ENCODE measurements at places on chromosomes 16 and 17. TPM values are rescaled to one million over a fixed set of nuclear protein-coding genes. Genes with fewer than 3 reads are reported as not detected.

- no peaks in the 10 kb centered on the region for H3K4me1 ChIP-seq
- H3K27me3 ChIP-seq = no peaks in the 10 kb centered on the region
- no peak overlapping the region for H3K4me3 ChIP-seq
- peaks cover 8% of the 10 kb centered on the region for H3K36me3 ChIP-seq
Measured at GRCh38 chr16:66728804-66729203, 22.6 kb downstream of the DYNC1LI2 start.

RNF112 gene
- total RNA-seq = 6.6 TPM

DNA sequence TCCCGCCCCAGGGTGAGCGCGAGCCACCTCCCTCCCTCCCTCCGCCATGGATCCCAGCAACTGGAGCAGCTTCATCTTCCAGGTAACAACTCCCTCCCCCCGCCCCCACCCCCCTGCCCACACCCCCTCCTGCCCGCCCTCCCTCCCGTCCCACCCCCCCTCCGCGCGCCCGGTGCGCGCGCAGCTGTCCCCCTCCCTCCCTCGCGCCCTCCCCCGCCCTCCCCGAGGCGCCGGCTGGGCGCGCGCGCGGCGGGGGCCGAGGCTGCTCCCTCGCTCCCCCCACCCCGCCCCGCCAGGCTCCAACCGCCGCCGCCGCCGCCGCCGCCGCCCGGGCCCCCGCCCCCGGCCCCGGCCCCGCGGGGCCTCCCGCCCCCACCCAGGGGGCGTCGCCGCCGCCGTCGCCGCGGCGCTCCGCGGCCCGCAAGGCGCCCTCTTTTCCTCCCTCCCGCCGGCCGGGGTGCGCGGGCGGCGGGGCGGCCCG is at the start of gene MAZ:
MAZ (plus strand) TSS at position 431 of the 481 bp plus-strand sequence. CDS start 173 bp downstream, outside the sequence.
- peak within 1 kb of the TSS; percentile 98 for H3K27ac ChIP-seq
- H3K4me3 ChIP-seq = peak within 1 kb of the TSS; percentile 63
- peaks cover 2% of the 10 kb centered on the region for H3K36me3 ChIP-seq
- H3K4me1 ChIP-seq = peaks cover 23% of the 10 kb centered on the region
- H3K27me3 ChIP-seq = no peaks in the 10 kb centered on the region

GRCh38 chr17:57413848-57414651 is 157.7 kb downstream of the MSI2 start:
- H3K4me1 ChIP-seq = no peaks in the 10 kb centered on the region
- no peak for DNase-seq
- H3K27ac ChIP-seq = no peak overlapping the region

MMP2 gene
- 175 TPM for total RNA-seq

IKZF3 gene
- 0.55 TPM for total RNA-seq

GRCh38 chr17:21223086-21223485 is 9.1 kb upstream of the TMEM11 start:
- no peak for DNase-seq
- H3K4me1 ChIP-seq = no peaks in the 10 kb centered on the region
- no peak overlapping the region for H3K27ac ChIP-seq
- no peak overlapping the region for H3K4me3 ChIP-seq

DNA sequence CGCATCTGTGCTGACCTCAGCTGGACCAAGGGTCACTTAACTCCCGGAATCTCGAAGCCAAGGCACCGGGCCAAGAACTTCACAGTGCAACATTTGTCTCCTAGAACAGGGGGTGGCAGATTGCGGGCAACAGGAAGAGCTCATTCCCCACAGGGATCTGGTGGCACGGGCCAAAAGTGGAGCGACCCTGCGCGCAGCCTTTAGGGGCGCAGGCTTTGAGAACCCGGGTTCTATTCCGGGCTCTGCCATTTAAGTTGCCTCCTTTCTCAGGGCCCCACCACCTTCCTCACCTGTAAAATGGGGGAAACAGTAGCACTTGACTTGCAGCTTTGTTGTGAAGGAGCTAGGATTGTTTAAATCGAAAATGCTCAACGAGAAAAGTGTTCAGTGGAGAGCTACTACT is 651 bp downstream of the SHMT1 start:
- H3K4me3 ChIP-seq = peak overlapping the region; percentile 69
- no peaks in the 10 kb centered on the region for H3K4me1 ChIP-seq
- H3K27me3 ChIP-seq = no peaks in the 10 kb centered on the region
- H3K36me3 ChIP-seq = no peaks in the 10 kb centered on the region
- H3K27ac ChIP-seq = peak overlapping the region; percentile 75

DNA sequence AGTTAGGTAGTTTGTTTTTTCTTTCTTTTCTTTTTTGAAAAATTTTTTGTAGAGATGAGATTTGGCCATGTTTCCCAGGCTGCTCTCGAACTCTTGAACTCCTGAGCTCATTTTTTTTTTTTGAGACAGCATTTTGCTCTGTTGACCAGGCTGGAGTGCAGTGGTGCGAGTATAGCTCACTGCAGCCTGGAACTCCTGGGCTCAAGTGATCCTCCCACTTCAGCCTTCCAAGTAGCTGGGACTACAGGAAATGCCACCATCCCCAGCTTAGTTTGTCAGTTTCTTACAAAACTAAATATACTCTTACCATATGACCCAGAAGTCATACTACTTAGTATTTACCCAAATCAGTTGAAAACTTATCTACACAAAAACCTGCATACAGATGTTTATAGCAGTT is 14.4 kb upstream of the FBXO47 start:
- no peaks in the 10 kb centered on the region for H3K4me1 ChIP-seq
- no peaks in the 10 kb centered on the region for H3K27me3 ChIP-seq
- no peaks in the 10 kb centered on the region for H3K36me3 ChIP-seq
- H3K27ac ChIP-seq = no peak overlapping the region

C1QTNF8 gene
- 0.34 TPM for total RNA-seq

- no peaks in the 10 kb centered on the region for H3K36me3 ChIP-seq
- no peak for DNase-seq
- H3K4me1 ChIP-seq = no peaks in the 10 kb centered on the region
- no peak overlapping the region for H3K4me3 ChIP-seq
- no peaks in the 10 kb centered on the region for H3K27me3 ChIP-seq
Measured at GRCh38 chr17:43611230-43611969, 50.3 kb downstream of the MEOX1 start.

PYDC1 gene
- total RNA-seq = not detected

FAM171A2 gene
- total RNA-seq = 1.8 TPM

- no peak overlapping the region for H3K4me3 ChIP-seq
- no peak for DNase-seq
- H3K36me3 ChIP-seq = no peaks in the 10 kb centered on the region
- H3K27me3 ChIP-seq = no peaks in the 10 kb centered on the region
- H3K27ac ChIP-seq = no peak overlapping the region
Measured at GRCh38 chr16:5615868-5616642, 518.5 kb upstream of the EEF2KMT start.

- no peaks in the 10 kb centered on the region for H3K27me3 ChIP-seq
- H3K27ac ChIP-seq = no peak overlapping the region
- no peaks in the 10 kb centered on the region for H3K36me3 ChIP-seq
- H3K4me1 ChIP-seq = no peaks in the 10 kb centered on the region
- no peak for DNase-seq
Measured at GRCh38 chr16:13992976-13993375, 73.0 kb downstream of the ERCC4 start.

DNA sequence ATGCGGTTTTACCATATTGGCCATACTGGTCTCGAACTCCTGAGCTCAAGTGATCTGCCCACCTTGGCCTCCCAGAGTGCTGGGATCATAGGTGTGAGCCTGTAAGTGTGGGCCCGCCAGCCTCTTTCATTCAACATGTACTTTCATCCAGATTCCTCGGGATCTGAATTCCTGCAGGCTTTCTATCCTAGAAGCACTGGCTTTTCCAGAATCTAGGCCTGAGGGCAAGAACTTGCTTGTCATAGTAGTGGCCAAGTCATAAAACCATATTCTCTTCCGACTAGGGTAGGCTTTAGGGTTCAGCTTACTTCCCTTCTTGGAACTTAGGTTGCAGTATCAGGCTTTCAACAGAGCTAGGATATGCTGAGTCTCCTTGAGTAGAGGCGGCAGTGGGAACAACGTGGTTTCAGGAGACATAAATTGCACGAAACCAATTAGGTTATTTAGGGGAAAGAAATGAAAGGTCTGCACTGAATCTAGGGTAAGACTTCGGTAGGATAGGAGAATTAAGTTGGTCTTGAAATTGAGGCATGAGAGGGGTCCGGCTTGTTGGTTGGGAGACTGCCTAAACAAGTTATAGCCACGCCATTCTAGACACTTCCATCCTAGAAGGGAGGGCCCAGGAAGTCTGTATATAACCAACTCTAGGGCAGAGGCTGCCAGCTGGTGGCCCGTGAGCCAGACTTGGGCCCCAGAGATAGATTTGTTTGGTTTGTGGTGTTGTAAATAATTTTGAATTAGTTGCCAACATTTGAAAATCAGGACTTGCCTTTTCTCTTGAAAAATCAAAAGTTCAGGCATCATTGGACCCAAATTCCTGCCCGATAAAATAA is 15.6 kb downstream of the SLC7A6 start:
- DNase-seq = no peak
- no peaks in the 10 kb centered on the region for H3K36me3 ChIP-seq
- H3K27ac ChIP-seq = no peak overlapping the region
- no peaks in the 10 kb centered on the region for H3K27me3 ChIP-seq

- no peak overlapping the region for H3K27ac ChIP-seq
- no peak overlapping the region for H3K4me3 ChIP-seq
- no peaks in the 10 kb centered on the region for H3K4me1 ChIP-seq
Measured at GRCh38 chr17:29078183-29079045, 35.5 kb downstream of the PIPOX start.

DNA sequence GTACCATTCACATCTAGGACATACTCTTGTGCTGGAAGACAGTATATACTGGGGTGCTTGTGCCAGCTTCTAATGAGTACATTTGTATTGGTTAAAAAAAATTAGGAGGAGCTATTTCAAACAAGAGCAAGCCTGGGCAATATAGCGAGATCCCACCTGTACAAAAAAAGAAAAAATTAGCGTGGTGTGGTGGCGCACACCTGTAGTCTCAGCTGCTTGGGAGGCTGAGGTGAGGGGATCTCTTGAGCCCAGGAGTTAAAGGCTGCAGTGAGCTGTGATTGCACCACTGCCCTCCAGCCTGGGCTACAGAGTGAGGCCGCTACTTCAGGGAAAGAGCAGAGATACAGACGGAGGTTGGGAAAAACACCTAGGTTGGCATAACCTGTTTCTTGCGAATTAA is 1.2 kb downstream of the MRTFB start:
- no peaks in the 10 kb centered on the region for H3K36me3 ChIP-seq
- H3K4me3 ChIP-seq = peak overlapping the region; percentile 87
- peak overlapping the region; percentile 89 for H3K27ac ChIP-seq
- H3K4me1 ChIP-seq = no peaks in the 10 kb centered on the region
- no peak for DNase-seq

DNA sequence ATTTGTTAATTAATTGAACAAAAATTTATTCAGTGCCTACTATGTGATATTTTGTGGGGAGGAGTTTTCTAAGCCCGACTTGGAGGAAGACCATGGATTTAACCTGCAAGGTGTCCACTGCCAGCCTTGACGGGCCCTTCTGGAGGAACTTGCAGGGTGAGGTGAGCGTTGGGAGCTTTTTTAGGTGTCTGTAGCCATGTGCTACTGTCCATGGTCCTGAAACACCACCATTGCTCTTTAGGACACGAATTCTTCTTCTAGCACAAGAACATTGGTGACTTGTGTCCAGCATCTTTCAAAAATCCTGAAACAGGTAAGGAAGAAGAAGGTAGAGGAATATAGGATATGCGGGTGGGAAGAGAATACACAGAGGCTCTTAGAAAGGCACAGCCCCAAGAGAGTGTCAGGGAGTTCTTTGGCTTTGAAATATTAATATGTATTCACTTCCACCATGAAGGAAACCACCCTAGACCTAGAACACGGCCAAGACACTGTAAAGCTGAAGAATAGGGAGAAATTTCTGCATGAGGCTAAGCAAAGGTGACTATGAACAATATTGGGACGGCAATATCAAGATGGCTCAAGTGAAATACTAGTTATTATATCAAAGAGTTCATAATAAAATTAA is 27.9 kb upstream of the OR4D1 start:
- no peaks in the 10 kb centered on the region for H3K4me1 ChIP-seq
- no peak overlapping the region for H3K27ac ChIP-seq
- no peak overlapping the region for H3K4me3 ChIP-seq
- H3K27me3 ChIP-seq = no peaks in the 10 kb centered on the region

GRCh38 chr17:76405967-76406647 is 21.7 kb downstream of the SPHK1 start:
- DNase-seq = no peak
- no peaks in the 10 kb centered on the region for H3K36me3 ChIP-seq
- no peaks in the 10 kb centered on the region for H3K4me1 ChIP-seq
- H3K27me3 ChIP-seq = no peaks in the 10 kb centered on the region
- no peak overlapping the region for H3K27ac ChIP-seq

DNA sequence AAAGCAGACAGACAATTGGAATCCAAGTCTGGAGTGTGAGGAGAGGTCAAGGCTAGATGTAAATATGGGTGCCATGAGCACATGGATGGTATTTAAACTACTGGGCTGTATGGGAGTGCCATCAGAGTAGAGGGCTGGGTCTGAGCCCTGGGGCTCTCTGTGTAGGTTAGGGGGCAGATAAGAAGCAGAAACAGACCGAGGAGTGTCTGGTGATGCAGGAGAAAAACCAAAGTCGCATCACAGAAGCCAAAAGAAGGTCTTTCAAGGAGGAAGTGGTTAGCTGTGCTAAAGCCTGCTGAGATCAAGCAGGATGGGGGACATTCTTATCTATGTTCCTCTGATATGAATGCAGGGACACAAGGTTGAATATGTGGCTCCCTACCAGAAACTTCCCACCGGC is 1.9 kb downstream of the TSEN54 start:
- no peaks in the 10 kb centered on the region for H3K27me3 ChIP-seq
- peaks cover 7% of the 10 kb centered on the region for H3K4me1 ChIP-seq
- no peak overlapping the region for H3K4me3 ChIP-seq
- H3K27ac ChIP-seq = no peak overlapping the region
- H3K36me3 ChIP-seq = no peaks in the 10 kb centered on the region

TSPAN10 gene
- total RNA-seq = 2.5 TPM

DNA sequence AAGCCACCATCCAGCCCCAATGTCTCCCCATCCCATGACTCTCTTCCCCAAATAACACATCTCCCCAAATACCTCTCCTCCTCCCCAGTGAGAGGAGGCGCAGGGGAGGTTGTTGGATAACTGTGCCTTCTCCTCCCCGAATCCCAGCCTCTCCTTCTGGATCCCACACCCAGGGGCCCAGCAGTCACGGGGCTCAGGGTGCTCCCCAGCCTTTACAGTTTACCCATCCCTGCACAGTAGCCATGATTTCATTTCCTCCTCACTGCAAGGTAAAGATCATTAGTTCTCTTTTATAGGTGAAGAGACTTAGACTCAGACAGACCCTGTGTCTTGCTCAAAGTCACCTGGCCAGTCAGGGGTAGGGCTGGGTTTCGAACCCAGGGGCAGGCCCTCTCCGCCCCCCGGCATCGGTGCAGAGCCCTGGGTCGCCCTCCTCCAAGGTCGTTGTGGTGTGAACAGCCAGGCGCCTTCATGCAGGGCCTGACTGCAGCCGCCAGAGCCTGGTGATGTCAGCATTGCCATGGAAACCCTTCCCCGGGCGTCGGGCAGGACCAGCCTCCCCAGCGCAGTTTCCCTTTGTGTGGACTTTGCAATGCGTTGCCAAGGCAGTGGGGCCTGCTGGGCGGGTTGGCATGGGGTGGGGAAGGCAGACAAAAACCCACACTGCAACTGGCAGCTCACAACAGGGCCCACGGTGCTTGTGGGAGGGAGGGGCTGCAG is 53.3 kb upstream of the TOB1 start:
- peaks cover 27% of the 10 kb centered on the region for H3K4me1 ChIP-seq
- H3K27ac ChIP-seq = peak overlapping the region; percentile 91
- H3K36me3 ChIP-seq = no peaks in the 10 kb centered on the region
- no peaks in the 10 kb centered on the region for H3K27me3 ChIP-seq
- peak; percentile 96 for DNase-seq
- H3K4me3 ChIP-seq = no peak overlapping the region

All from prostate gland (tissue), 2 donors.